ENCODE measurements at places on chromosomes 5 and 9. TPM values are rescaled to one million over a fixed set of nuclear protein-coding genes. Genes with fewer than 3 reads are reported as not detected.

Gene NR3C1
- 11.5 TPM for total RNA-seq

Gene MCC
- total RNA-seq = 48.2 TPM

Gene LSM11
- total RNA-seq = 2.2 TPM

Gene RUFY1
- 15.7 TPM for total RNA-seq

Gene CA9
- total RNA-seq = 0.29 TPM

Gene TERT
- 0.42 TPM for total RNA-seq

Gene SCGB3A2
- not detected for total RNA-seq

Gene SH3TC2
- 21.8 TPM for total RNA-seq

Gene TEX48
- total RNA-seq = not detected

Gene SPOCK1
- 26.0 TPM for total RNA-seq
